Left renal pelvis (tissue), 4 donors: ENCODE measurements at places on chromosomes 5 and 9.

DNA sequence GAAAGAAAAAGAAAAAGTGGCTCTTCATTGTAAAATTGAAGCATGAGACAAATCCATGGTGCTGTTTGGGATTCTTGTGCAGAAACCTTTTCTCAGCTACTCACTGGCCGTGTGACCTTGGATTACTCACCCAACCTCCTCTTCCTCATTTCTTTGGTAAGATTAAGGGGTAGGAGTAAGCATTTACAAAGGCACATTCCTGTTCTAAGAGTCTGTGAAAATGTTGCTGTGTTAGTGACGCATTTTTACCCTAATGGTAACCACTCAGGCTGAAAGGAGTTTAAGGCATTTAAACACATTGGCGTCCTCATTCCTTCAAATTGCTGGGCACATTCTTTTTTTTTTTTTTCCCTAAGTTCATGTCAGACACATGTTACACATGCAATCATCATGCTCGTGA lies 4.3 kb downstream of the RAI14 start:
- no peak for DNase-seq

- no peak for DNase-seq
Observed at GRCh38 chr5:149820536-149821510, 90.7 kb downstream of the PPARGC1B start.

GRCh38 chr9:116501871-116502270 lies 185.2 kb upstream of the TRIM32 start:
- no peak for DNase-seq

DNA sequence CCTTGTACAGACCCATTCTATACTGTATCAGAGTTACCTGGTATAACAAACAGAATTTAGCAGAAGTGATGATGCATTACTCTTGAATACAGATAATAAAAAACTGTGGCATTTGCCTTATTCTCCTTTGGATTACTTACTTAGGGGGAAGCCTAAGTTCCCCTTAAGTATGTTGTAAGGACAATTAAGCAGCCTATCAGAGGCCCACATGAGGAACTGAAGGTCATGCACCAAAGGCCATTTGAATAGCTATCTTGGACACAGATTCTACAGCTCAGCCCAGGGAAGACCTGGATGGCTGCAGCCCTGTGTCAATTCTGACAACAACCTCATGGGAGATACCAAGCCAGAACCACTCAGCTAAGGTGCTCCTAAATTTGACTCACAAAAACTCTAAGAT lies 125.2 kb downstream of the RAPGEF6 start:
- DNase-seq = no peak

DNA sequence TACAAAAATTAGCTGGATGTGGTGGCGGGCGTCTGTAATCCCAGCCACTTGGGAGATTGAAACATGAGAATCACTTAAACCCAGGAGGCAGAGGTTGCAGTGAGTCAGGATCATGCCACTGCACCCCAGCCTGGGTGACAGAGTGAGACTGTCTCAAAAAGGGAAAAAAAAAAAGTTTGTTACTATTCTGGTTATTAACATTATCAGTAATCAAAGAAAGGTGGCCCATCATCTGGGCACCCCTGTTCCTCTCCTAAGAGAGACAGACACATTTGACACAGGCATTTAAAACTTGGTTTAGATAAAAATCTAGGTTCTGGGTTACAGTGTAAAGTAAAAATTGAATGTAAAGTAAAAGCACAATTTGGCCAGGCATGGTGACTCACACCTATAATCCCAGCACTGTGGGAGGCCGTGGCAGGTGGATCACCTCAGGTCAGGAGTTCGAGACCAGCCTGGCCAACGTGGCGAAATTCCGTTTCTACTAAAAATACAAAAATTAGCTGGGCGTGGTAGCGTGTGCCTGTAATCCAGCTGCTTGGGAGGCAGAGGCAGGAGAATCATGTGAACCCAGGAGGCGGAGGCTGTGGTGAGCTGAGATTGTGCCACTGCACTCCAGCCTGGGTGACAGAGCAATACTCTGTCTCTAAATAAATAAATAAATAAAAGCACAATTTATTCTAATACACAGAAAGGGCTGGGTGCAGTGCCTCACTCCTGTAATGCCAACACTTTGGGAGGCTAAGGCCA lies 16.7 kb upstream of the PHYHD1 start:
- DNase-seq = no peak

DNA sequence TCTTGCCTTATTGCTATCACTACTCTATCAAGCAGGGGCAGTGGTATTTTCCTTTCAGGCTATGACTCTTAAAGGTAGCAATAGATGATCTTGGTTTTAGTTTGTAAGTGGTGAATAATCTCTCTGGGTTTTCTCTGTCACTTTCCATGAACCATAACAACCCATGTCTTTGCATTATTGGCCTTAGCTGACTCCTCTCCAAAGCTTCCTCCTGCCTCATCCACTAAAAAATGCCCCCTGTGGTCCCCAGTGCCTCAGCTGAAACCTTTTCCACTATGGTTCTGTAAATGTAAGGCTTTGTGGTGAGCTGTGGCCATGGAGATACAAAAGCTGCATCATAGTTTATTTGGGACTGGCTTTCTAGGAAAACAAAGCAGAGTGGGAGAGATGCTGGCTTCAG lies 128.8 kb downstream of the GPBP1 start:
- no peak for DNase-seq

DNA sequence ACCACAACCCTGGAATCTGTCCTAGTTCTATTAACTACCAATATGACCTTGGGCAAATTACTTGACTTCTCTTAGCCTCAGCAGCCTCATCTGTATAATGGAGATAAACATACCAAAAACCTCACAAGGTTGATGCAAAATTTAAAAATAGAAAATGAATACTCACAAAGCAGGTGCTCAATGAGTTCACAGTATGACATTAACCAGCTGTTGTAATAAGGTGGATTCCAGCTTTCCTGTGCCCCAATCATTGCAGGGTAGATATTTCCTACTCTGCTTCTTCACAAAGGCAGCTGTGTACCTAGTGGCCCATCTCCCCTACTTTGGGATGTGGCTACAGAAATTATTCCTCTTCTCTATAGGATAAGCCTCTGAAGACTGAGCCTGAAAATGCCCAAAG lies 8.8 kb downstream of the HTR4 start:
- DNase-seq = no peak

DNA sequence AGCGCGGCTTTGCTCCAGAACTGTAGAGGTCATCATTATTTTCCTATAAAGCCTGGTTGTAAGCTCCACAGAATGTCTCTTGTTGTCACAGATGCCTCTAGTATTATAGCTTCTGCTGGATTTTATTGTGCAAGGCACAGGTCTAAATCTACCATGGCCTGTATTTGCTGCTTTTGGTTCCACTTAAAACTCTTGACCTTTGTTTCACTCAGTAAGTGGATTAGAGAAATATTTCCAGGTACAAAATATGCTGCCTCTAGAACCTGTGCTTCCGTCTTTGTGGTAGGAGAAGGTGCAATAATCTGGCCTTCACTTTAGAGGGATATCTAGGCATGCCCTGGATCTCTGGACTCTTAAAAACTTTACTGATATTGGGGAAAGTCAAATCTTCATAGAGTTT lies 476.6 kb upstream of the CD180 start:
- no peak for DNase-seq

DNA sequence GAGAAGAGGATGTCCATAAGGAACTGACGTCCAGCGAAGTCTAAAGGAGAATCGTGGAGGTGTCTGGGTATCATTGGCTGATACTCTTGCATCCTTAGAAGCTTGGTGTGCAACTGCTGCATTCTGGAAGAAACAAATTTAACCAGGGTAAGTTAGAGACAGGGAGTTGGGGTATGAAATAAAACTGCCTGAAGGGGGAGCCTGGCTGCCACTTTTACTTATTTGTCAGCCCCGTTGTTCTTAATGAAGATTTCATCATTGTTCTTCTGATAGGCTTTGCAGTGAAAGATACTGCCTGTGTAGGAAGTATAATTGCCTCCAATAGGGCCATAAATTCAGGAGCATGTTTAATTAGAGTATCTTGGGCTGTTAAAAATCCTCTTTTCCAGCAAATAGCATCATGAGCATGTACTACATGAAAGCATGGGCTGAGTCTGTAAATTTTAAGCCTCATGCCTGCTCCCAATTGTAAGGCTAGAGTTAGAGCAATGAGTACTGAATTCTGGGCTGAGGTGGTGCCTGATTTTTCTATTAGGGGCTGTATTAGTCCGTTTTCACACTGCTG lies 1264.5 kb upstream of the ACO1 start:
- no peak for DNase-seq

DNA sequence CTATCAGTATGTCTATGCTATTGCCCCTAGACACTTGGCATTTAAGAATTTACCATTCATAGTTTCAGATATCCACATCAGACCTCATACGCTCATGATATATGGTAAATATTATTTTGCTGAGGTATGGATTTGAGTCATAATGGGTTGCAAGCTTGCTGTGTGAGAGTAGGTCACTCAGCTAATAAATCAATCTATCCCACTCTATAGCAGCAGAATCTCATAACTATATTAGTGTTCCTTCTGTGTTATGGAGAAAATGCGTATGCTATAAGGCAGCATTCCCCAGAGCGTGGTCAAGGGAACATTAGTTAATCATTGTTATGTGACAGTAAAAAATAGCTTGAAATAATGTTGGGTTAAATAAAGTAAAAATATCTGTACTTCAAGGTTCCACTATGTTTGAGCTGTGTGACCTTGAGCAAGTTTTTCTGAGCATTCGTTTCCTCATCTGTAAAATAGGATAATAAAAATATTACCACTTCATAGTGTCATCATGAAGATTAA lies 7.7 kb downstream of the TRIM32 start:
- no peak for DNase-seq

DNA sequence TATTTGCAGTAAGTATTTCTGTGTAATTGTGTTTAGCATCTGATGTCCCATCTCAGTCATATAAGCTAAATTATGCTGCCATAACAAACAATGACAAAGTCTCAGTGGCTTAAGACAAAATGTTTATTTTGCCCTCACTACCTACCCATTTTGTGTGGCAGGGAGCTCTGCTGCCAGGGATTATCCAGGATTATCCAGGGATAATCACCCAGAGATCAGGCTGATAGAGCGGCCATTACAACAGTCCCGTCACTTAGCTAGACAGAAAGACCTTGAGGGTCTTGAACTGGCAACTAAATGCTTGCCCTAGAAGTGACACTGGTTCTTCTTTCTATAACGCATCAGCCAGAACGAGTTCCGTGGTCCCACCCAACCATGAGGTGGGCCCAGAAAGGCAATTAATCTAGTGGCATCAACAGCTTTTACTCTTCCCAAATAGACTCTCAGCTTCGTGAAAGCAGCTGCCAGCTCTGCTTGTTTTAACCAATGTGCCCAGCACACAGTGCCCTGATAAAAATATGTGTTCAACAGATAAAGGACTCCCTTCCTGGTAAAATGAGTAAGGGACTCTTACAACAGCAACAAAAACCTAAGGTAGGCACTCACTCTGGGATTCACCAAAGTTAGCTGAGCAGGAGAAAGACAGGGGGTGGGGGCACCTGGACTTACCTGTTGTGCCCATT lies 22.8 kb downstream of the CCDC69 start:
- DNase-seq = no peak

- DNase-seq = no peak
Observed at GRCh38 chr9:125812403-125812802, 65.2 kb downstream of the PBX3 start.

- no peak for DNase-seq
Observed at GRCh38 chr5:179278119-179278518, 67.1 kb downstream of the ADAMTS2 start.

DNA sequence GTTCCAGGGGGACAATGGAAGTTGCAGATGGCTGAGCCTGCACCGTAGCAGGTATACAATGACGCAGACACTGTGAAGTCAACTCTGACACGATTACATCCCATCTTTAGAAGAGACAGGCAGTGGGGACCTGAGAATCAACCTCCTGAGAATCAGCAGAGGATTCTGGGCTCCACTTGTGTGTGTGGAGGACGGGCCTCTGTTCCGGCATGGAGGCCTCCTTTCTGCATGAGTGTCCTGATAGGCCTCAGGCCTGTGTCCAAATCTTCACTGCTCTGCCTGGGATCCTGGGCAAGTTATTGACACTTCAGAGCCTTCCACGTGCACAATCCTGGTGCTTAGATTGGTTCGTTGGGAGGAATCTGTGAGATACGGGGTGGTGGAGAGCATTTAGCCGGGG lies 151.2 kb upstream of the COL5A1 start:
- DNase-seq = no peak

- DNase-seq = no peak
Observed at GRCh38 chr9:134928436-134929192, 10.9 kb upstream of the FCN1 start.

DNA sequence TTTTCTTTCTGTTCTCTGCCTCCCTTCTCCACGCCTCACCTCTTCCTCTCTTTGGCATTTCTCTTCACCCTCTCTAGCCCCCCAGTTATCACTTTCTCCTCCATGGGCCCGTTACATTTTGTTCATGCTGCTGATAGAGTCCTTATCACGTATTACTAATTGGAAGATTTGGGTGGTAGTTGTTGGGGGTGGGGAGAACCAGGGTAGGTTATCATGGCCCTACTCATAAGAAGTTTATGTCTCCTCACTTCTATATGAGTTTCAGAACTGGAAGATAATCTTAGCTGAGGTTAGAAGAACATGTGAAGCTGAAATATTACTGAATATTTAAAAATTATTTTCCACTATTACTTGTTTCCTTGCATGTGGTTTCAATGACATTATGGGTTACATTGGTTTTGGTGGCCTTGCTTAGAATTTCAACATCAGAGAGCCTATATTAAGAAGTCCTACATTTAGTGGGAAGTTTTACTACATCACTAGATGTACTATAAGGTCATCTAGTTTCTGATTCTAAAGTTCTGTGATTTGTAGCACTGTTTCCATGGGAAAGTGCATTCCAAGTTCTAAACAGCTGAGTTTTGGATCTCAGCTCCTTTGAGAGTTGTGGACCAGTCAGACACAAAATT lies 36.8 kb downstream of the PIP5K1B start:
- DNase-seq = no peak

- DNase-seq = no peak
Observed at GRCh38 chr9:119458068-119458467, 88.8 kb upstream of the BRINP1 start.

DNA sequence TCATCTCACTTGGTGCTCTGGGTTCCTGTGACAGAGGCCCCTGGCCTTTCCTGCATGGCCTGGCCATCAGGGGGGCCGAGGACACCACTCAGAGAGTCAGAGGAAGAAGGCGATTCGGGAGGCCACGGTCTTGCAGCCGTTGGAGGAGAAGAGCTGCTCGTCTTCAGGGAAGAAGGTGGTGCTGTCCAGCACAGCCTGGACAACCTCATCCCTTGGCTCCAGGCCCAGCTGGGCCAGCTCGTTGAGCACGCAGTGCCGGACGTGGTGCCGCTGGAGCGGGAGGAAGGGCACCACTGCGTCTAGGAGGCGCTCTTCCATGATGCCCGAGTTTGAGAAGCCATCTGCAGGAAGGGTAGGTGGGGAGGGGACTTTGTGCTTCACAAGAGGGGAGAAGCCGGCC lies 3.2 kb downstream of the TOR2A start:
- DNase-seq = no peak

DNA sequence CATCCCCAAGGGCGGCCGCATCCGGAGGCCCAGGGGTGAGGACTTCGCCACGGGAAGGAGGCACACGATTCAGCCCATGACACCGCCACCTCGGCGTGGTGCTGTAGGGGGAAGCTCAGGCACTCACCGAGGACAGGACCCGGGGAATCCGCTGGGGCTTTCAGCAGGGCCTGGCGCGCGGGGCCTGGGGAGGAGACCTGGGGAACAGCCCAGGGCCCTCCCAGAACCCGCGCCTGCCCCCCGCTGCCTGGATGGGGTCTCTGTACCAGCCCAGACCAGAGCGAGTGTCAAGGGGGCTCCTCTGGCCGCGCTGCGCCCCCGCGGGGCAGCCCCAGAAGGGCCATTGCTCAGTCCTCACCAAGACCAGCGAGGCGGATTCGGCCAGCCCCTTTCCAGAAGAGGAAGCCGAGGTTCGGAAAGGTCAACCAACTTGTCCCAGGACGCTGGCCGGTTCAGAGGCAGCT lies 12.8 kb downstream of the COL23A1 start:
- no peak for DNase-seq
